CD4-positive, alpha-beta memory T cell (primary cell): ENCODE measurements at places on chromosomes 6 and 20.

GRCh38 chr6:138007014-138007472, 100.2 kb downstream of the PERP start:
- H3K36me3 ChIP-seq = no peaks in the 10 kb centered on the region
- no peak overlapping the region for H3K27ac ChIP-seq
- no peaks in the 10 kb centered on the region for H3K27me3 ChIP-seq

DNA sequence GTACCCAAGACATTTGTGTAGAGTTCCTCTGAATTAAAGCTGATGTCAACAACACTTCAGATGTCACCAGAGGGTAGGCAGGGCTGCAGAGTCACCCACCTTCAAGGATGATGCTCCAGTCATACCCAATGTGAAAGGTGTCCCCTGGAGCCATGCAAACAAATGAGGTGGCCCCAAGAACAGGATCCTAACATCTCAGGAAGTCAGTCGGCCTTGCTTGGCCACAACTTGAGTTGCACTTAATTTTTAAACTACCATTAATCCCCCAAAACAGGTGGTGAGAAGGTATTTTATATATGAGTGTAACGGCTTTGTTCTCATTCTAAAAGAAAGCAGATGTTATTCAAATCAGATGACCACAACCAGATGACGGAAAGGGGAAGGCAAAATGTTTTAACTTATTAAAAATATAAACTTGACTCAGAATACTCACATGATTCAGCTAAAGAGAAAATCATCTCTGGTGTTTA, 21.1 kb upstream of the SERPINB1 start:
- H3K4me3 ChIP-seq = no peak overlapping the region
- no peaks in the 10 kb centered on the region for H3K27me3 ChIP-seq
- no peaks in the 10 kb centered on the region for H3K36me3 ChIP-seq
- H3K4me1 ChIP-seq = peaks cover 49% of the 10 kb centered on the region
- peak; percentile 58 for DNase-seq
- H3K27ac ChIP-seq = no peak overlapping the region

GRCh38 chr6:52984247-52984646, 10.8 kb downstream of the GSTA4 start:
- H3K4me1 ChIP-seq = peaks cover 31% of the 10 kb centered on the region
- peak; percentile 76 for DNase-seq
- H3K36me3 ChIP-seq = no peaks in the 10 kb centered on the region

DNA sequence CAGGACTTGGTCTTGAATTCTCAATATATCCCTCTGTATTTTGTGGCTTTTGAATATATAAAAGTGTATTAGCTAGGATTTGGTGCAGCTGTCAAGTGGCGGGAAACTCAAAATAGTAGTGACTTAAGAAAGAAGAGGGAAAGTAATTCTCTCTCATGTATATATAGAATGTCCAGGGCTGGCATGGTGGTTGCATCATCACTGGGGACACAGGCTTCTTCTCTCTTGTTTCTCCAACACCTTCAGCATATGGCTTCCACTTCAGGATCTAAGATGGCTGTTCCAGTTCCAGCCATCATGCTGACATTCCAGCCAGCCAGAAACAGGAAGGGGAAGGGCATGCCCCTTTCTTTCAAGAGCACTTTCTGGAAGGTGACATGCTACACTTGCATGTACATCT, 11.8 kb upstream of the GPR6 start:
- H3K27me3 ChIP-seq = no peaks in the 10 kb centered on the region
- no peak for DNase-seq
- no peak overlapping the region for H3K4me3 ChIP-seq
- H3K27ac ChIP-seq = no peak overlapping the region

DNA sequence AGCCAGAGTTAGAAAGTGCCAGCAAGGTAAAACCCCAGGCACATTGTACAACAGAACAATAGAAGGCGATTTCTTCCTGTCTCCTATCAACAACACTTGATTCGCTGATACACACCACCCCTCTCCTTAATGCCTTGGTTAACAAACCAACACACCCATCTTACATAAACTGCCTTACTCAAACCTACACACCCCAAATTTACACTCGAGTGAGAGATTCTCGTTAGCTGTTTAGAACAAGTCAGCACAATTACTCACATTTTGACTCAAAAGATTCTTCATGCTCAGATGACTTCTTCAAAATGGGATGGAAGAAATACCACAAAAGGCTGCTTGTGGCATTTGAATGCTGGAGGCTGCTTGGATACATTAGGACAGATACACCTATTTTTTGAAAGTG, 80.0 kb upstream of the FOXQ1 start:
- H3K4me1 ChIP-seq = no peaks in the 10 kb centered on the region
- no peak overlapping the region for H3K4me3 ChIP-seq
- no peaks in the 10 kb centered on the region for H3K27me3 ChIP-seq
- no peaks in the 10 kb centered on the region for H3K36me3 ChIP-seq
- H3K27ac ChIP-seq = no peak overlapping the region

GRCh38 chr6:116529466-116530290, 15.8 kb downstream of the TRAPPC3L start:
- no peak overlapping the region for H3K4me3 ChIP-seq
- H3K27ac ChIP-seq = no peak overlapping the region
- H3K4me1 ChIP-seq = no peaks in the 10 kb centered on the region
- no peaks in the 10 kb centered on the region for H3K27me3 ChIP-seq
- H3K36me3 ChIP-seq = no peaks in the 10 kb centered on the region

DNA sequence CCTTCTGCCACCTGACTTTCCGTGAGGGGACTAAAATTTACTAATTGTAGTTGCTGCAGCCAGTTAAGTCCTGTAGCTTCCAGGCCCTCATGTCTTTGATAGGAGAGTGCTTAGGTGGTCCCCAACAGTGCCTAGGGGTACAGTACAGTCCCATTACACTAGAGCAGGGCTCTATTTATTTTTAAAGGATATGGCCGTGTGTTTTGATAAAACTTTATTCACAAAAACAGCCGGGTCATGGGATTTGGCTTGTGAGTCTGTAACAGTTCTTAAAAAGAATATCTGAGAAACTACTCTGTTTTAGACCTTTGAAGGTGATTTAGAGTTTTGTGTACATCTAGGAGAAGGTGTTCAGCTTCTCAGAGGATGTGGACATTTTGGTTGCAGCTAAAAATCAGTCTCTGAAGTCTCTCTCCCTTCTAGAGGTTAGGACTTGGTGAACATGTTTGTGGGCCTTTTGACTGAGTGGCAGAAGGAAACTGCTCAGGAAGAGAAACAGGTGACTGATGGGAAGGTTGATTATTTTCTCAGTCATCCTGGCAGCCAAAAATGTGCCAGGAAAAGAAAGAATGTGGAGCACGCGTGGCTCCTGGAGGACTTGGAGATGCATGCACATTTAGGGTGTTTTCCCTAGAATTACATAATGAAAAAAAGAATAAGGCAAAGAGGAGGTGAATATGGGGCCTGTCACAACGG, 57.4 kb downstream of the VAPB start:
- H3K27me3 ChIP-seq = no peaks in the 10 kb centered on the region
- H3K4me1 ChIP-seq = no peaks in the 10 kb centered on the region
- peaks cover 25% of the 10 kb centered on the region for H3K36me3 ChIP-seq
- H3K27ac ChIP-seq = no peak overlapping the region

GRCh38 chr6:105620878-105621277, 218.0 kb upstream of the PREP start:
- H3K27me3 ChIP-seq = no peaks in the 10 kb centered on the region
- no peak for DNase-seq
- no peaks in the 10 kb centered on the region for H3K4me1 ChIP-seq
- no peak overlapping the region for H3K27ac ChIP-seq

- H3K27me3 ChIP-seq = no peaks in the 10 kb centered on the region
- H3K36me3 ChIP-seq = no peaks in the 10 kb centered on the region
- H3K27ac ChIP-seq = no peak overlapping the region
- no peaks in the 10 kb centered on the region for H3K4me1 ChIP-seq
- no peak overlapping the region for H3K4me3 ChIP-seq
Measured at GRCh38 chr6:145161501-145161900, 573.8 kb downstream of the EPM2A start.

DNA sequence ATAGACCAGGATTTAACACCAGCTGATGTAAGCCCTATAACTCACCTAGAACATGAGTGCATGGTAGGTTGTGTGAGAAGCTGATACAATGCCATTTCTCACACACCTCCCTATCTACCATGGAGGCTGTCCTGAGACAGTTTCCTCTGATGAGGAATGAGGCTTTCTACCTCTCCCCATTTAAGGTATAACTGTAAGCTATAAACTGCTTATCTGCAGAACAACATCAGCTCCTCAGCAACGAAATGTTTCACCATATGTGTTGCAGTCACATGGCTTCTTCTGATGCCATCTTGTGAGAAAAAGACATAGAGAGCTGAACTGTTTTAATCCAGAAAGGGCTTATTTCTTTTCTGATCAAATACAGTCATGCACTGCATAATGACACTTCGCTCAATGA, 20.7 kb downstream of the ZKSCAN3 start:
- H3K36me3 ChIP-seq = peaks cover under 1% of the 10 kb centered on the region
- H3K4me1 ChIP-seq = no peaks in the 10 kb centered on the region
- no peak for DNase-seq
- H3K4me3 ChIP-seq = no peak overlapping the region
- no peak overlapping the region for H3K27ac ChIP-seq

GRCh38 chr6:130713144-130713543, 114.1 kb upstream of the SMLR1 start:
- no peak overlapping the region for H3K27ac ChIP-seq
- no peak for DNase-seq
- no peaks in the 10 kb centered on the region for H3K27me3 ChIP-seq

DNA sequence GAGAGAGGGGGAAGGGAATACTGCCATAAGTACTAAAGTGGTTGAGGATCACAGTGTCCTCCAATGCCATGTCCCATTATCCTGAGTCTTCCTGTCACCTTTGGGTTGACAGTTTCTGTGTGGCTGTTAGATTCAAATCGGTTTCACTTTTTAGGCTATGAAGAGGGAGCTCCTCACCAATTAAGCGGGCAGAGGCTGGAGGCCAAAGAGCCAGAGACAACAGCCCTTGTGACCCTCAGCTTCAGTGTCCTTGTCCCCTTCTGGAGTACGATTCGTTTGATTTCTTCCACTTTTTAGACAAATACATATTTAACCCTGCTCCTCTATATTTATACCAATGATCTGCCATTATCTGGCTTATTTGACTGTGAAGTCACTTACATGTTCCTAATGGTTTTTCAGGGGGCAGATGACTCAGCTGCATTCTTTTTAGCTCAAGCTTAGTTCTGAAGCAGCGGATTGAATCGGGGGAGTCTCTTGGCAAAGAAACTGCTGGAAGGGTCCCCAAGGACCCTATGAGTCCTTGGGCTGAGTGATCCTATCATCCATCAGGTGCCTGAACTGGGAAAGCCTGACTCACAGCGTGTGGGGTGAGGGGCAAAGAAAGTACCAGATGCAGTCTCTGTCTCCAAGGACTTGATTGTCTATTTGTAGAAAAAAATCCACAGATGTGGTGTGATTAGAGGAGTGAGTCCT, 18.2 kb downstream of the FERMT1 start:
- no peak overlapping the region for H3K4me3 ChIP-seq
- H3K36me3 ChIP-seq = no peaks in the 10 kb centered on the region
- H3K27ac ChIP-seq = no peak overlapping the region
- DNase-seq = no peak

GRCh38 chr6:168124158-168124557, 45.1 kb upstream of the FRMD1 start:
- no peaks in the 10 kb centered on the region for H3K36me3 ChIP-seq
- DNase-seq = no peak
- H3K27me3 ChIP-seq = no peaks in the 10 kb centered on the region
- H3K4me1 ChIP-seq = no peaks in the 10 kb centered on the region

DNA sequence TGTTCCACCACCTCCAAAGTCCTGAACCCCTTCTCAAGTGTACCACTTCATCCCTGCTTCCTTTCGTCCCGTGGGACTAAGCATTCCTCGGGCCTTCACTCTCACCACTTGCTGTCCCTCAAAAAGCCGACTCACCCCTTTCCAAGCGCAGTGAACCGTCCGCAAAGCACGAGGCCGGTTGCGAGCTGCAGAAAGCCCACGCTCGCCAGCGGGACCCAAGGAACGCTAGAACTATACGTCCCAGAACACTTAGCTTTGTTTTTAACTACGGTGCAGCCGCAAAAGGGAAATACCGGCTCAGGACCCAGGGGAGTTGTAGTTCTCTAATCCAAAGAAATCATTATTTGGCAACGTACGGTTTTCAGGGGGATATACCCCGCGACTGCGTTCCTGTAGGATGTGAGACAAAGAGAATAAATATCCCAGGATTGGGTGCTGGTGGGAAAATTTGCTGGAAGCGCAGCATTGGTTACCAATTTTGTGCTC, 416 bp upstream of the POLR1H start:
- no peaks in the 10 kb centered on the region for H3K27me3 ChIP-seq
- H3K27ac ChIP-seq = peak overlapping the region; percentile 92
- peaks cover 24% of the 10 kb centered on the region for H3K36me3 ChIP-seq
- H3K4me1 ChIP-seq = peaks cover 34% of the 10 kb centered on the region
- peak; percentile 76 for DNase-seq

GRCh38 chr6:16576451-16577368, 184.6 kb downstream of the ATXN1 start:
- H3K4me1 ChIP-seq = no peaks in the 10 kb centered on the region
- no peak for DNase-seq
- no peaks in the 10 kb centered on the region for H3K36me3 ChIP-seq
- no peaks in the 10 kb centered on the region for H3K27me3 ChIP-seq
- no peak overlapping the region for H3K27ac ChIP-seq

DNA sequence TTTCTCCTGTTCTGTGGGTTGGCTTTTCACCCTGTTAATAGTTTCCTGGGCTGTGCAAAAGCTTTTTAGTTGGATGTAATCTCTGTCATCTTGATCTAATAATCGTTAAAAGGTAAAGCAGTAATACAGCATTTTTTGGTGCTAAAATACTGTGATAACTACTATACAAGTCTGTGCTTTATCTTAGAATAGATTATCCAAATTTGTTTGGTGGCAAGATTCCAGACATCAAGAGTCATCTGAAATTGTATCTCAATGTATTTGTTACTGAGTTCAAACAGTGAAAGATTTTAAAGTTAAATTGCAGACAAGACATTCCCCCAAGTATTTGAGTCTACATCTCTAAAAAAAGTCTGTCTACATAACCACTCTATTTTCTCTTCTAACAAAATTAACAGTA, 18.8 kb downstream of the TBPL1 start:
- H3K4me3 ChIP-seq = no peak overlapping the region
- H3K4me1 ChIP-seq = peaks cover 47% of the 10 kb centered on the region
- no peaks in the 10 kb centered on the region for H3K36me3 ChIP-seq
- no peak for DNase-seq
- no peaks in the 10 kb centered on the region for H3K27me3 ChIP-seq
- H3K27ac ChIP-seq = no peak overlapping the region

DNA sequence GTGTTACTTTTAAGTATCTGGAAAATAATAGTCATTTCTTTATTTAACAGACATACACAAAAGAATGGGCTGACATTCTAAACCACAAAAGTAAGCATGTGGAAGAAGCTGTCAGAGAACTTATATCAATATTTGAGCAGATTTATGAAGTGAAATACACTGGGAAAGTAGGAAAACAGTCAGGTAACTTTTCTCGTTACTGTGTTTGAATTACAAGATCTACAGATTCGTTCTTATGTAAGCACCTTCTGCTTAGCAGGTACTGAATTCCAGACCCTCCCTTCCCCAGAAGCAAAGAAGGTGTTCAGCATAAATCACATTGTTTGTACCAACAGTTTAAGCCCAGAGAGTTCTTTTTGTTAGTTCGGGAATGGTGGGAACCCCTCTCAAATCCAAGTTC, 88.0 kb downstream of the DNAH8 start:
- H3K4me1 ChIP-seq = no peaks in the 10 kb centered on the region
- H3K27ac ChIP-seq = no peak overlapping the region
- no peaks in the 10 kb centered on the region for H3K27me3 ChIP-seq
- H3K36me3 ChIP-seq = no peaks in the 10 kb centered on the region
- H3K4me3 ChIP-seq = no peak overlapping the region
- DNase-seq = no peak
